HFF-Myc (cell line): ENCODE measurements at places on chromosomes 3 and 15.

- DNase-seq, result no peak
These were observed 71.9 kb upstream of the SLC6A11 start for GRCh38 chr3:10744098-10744465.

- DNase-seq, result no peak
These were observed 209.0 kb downstream of the LRRN1 start for GRCh38 chr3:4008205-4008604.

GRCh38 chr3:20340324-20340928, 154.4 kb upstream of the SGO1 start:
- DNase-seq, result peak; percentile 72

DNA sequence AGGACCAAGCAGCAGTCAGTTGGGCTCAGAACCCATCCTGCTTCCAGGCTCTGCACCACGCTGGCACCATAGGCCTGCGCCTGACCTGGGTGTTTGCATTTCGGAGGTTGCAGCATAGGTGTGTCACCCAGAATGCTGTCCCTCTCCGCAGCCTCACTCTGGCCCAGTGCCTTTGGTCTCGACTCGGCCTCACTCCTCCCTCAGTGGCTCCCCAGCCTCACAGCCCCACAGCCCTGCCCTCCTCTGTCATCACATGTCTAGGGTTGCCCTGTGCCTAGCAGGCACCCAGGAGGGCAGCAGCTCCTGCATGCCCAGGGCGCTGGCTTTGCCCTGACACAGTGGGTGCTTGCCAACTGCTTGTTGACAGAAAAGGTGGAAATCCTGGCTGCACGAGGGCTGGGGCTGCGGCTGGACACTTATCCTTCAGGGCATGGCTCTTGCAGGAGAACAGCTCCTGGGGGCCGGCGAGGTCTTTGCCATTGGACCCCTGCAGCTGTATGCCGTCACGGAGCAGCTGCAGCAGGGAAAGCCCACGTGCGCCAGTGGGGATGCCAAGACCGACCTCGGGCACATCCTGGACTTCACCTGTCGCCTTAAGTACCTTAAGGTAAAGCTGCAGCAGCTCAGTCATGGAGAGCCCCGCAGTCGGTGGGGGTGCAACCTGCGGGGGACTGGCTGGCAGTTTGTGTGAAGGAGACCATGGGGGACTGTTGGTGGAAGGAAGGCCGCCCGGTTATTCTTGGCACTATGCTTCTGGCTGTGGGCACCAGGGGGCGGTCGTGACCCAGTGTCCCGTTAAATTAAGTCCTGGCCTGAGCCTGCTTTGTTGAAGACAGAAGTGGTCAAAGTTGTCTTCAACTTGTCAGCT, 16.2 kb downstream of the NISCH start:
- DNase-seq, result no peak

DNA sequence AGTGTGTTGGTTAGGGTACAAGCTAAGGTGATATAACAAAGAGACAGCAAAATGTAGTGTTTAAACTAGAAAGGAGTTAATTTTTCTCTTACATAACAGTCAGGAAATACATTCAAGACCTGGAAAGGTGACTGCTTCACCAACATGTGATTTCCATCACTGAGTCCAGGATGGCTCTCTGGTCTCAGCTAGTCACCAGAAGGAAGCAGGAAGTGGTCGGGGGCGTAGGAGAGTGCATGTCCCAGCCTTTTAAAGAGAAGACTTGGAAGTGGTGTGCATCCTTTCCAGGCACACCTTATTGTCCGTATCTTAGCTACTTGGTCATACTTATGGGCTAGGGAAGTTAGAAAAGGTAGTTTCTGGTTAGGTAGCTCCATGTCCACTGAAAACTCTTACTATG, 11.1 kb upstream of the UBE2Q2 start:
- DNase-seq, result no peak

DNA sequence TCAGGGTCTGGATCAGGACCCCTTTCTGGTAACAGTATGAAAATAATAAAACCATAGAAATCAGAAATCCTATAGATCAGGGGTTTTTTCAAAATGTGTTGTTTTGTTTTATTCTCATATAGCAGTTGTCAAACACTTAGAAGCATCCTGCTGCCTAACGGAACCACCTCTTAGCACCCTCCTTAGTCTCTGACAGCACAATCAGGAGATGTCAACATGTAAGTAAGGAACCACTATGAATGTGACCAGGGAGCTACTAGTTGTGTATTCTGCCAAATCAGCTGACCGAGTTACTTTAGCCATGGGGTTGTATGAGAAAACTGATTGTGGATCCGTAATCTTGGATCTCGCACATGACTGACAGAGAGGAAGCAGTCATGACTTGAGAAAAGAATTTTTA, 22.2 kb downstream of the CCDC39 start:
- DNase-seq, result no peak

DNA sequence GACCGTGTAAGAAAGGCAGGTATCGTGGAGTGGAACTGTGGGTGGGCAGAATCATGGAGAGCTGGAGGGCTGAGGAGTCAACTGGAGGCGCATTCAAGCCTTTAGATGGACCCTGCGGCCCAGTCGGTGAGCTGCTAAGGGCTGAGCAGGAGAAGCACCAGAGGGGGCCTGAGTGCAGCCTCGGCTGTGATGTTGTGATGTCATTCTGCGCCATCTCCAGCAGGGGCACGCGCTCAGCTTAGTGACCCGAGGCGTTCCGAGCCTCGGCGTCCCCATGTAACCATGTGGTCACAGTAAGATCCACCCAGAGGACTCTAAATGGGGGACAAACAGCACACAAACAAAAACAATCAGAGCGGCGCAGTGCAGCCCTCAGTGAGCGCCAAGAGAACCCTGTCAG, 76.8 kb downstream of the VGLL4 start:
- DNase-seq, result no peak

DNA sequence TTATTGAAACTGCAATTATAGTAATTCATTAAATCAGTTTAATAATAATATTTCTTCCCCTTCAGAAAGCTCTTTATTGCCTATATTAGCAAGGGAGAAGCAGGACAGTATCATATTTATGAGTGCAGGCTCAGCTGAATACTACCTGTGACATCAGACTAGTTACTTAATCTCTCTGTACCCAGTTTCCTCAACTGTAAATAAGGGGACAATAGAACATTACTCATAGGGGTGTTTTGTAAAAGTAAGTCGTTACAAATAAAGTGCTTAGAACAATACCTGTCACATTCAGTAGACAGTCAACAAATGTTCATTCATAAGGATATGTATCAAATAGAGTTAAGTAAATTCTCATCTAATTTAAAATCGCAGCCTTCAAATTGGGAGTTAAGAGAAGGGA, 12.1 kb upstream of the VPS39 start:
- no peak for DNase-seq

DNA sequence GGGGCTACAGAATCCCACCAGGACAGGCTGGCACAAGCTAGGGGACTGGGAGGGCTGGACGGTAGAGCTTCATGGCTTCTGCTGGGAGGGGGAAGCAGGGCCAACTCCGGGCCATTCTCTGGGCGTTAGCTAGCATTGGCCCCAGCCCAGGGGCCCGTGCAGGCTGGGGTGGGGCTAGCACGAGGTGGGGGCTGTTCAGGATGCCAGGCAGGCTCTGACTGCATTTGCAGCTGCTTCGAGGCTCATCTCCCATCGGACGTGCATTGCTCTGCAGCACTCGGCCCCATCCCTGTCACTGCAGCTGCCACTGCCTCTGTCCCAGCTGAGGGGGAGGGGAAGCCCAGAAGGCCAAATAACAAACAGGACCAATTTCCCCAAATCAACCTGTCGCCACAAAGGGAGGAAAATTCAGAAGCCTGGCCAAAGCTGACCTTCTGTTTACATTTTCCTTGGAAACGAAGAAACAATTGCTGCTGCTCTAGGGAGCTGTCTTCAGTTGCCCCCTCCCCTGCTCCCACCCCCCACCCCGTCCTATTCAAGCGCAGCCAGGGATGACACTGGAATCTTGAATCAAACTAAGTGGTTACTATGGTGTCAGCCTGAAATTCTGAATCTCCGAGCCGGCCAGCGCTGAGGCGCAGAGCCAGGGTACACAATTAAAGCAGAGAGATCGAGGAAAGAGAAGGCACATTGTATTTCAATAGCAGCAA, 138.8 kb upstream of the PRR20G start:
- DNase-seq, result no peak

GRCh38 chr3:21152555-21152954, 598.5 kb downstream of the ZNF385D start:
- DNase-seq, result no peak

DNA sequence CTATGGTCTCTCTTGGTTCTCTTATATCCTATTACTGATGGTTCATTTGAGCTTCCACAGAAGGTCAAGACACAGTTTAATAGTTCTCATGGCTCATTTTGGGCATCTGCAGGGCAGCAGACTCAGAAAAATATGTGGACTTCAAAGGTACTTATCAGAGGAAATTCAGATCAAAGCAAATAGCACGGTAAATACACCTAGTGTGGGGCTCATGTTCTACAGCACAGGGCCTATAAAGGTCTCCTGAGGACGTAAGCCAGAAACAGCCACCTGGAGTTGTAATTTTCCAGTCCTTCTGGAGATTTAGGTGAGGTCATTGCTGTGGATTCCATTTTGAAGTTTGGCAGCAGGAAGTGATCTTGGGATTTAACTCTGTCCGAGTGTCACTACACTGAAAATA, 134.5 kb upstream of the SGO1 start:
- DNase-seq, result no peak
